Neural progenitor cell (in vitro differentiated cells): ENCODE measurements at places on chromosomes 1 and 21. TPM values are rescaled to one million over a fixed set of nuclear protein-coding genes. Genes with fewer than 3 reads are reported as not detected.
A peak's percentile ranks its signal among the peaks of the same experiment; 100 is the strongest.

DNA sequence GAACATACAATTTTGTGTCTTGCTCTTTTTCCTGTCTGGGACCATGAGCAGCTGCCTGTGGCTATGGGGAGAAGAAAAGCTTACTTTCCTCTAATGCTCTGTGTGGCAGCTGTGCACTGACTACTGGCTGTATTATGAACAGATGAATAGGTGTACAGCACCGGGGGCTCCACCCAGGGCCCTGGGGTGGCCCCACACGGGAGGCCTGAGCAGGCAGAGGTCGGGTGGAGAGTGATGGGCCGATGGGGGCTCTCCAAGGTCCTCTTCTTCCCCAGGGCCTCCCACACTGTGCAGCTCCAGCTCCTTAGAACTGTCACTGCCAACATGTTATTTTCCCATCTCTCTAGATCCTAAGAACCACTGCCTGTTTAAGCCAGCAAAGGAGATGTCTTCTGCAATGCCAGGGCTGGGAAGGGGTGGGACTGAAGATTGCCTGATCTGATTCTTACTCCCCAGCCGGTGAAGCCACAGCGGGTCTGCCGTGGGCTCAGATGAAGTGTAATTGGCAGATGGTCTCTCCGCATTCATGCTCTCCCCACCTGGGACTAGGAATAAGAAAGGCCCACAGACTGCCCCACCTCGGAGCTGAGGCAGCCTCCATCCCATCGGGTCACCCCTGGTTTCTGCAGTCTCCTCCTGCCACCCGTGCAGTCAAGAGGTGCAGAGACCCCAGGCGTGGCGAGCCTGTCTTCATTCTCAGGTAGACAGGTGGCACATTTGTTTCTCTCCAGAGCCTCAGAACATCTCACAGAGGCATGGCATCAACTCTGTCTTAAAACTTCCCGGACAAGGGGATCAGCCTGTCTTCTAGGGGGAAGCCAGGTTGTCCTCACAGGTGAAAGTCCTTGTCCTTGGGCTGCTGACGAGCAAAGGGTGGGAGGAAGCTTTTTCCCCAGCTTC lies 186.5 kb upstream of the GALNT2 start:
- no peak overlapping the region for H3K4me3 ChIP-seq
- peaks cover 5% of the 10 kb centered on the region for H3K4me1 ChIP-seq
- H3K27me3 ChIP-seq = no peaks in the 10 kb centered on the region
- H3K36me3 ChIP-seq = no peaks in the 10 kb centered on the region
- DNase-seq = no peak

GRCh38 chr1:242467556-242468145 lies 56.8 kb downstream of the PLD5 start:
- no peaks in the 10 kb centered on the region for H3K4me1 ChIP-seq
- peak; percentile 86 for DNase-seq
- no peaks in the 10 kb centered on the region for H3K36me3 ChIP-seq
- H3K27me3 ChIP-seq = no peaks in the 10 kb centered on the region
- H3K27ac ChIP-seq = no peak overlapping the region

GRCh38 chr1:169427081-169427641 lies at the start of gene CCDC181:
CCDC181 (minus strand) TSS chr1:169427474; CDS start chr1:169424927, 2,547 bp downstream.
- H3K27ac ChIP-seq = no peak within 1 kb of the TSS
- peak within 1 kb of the TSS; percentile 61 for H3K4me3 ChIP-seq
- peak; percentile 97 for DNase-seq
- peaks cover 10% of the 10 kb centered on the region for H3K4me1 ChIP-seq

- H3K27ac ChIP-seq = no peak overlapping the region
- DNase-seq = peak; percentile 47
- H3K4me1 ChIP-seq = no peaks in the 10 kb centered on the region
- H3K36me3 ChIP-seq = no peaks in the 10 kb centered on the region
These were observed 848 bp downstream of the DNM3 start for GRCh38 chr1:171841931-171842761.

Gene C1orf185
- not detected in 2 replicates for total RNA-seq

- peaks cover 7% of the 10 kb centered on the region for H3K27me3 ChIP-seq
- H3K36me3 ChIP-seq = no peaks in the 10 kb centered on the region
- no peak overlapping the region for H3K27ac ChIP-seq
- DNase-seq = no peak
These were observed 11.0 kb downstream of the ANKRD35 start for GRCh38 chr1:145874646-145875045.

- no peaks in the 10 kb centered on the region for H3K27me3 ChIP-seq
- H3K36me3 ChIP-seq = no peaks in the 10 kb centered on the region
- no peak for DNase-seq
- no peak overlapping the region for H3K4me3 ChIP-seq
These were observed 196.5 kb downstream of the DYRK1A start for GRCh38 chr21:37562920-37563640.

Gene HCRTR1
- 0.06 TPM in 1 of 2 replicates, not detected in the other for total RNA-seq

Gene RAP1GAP
- 2.6 and 3.9 TPM in 2 replicates for total RNA-seq

Gene IVL
- total RNA-seq = not detected in 2 replicates

Gene EXO1
- total RNA-seq = 32.2 and 54.8 TPM in 2 replicates

DNA sequence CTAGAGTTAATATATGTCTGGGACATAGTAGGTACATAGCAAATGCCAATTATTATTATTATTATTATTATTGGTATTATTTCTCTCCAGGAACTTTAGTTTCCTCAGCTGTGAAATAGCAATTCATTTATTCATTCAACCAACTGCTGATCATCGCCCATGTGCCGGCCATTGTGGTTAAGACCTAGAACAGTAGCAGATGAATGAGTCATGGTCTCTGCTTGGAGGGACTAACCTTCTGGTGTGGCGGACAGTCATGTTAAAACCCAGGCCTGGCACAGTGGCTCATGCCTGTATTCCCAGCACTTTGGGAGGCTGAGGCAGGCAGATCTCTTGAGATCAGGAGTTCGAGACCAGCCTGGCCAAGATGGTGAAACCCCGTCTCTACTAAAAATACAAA lies 23.8 kb upstream of the LDLRAP1 start:
- H3K4me1 ChIP-seq = no peaks in the 10 kb centered on the region
- H3K36me3 ChIP-seq = no peaks in the 10 kb centered on the region
- H3K27me3 ChIP-seq = no peaks in the 10 kb centered on the region
- H3K4me3 ChIP-seq = no peak overlapping the region

- no peaks in the 10 kb centered on the region for H3K36me3 ChIP-seq
- H3K27ac ChIP-seq = no peak overlapping the region
- DNase-seq = no peak
- H3K4me1 ChIP-seq = peaks cover 13% of the 10 kb centered on the region
- no peaks in the 10 kb centered on the region for H3K27me3 ChIP-seq
These were observed 40.4 kb upstream of the TMEM61 start for GRCh38 chr1:54940042-54940441.

GRCh38 chr1:38693759-38694158 lies 165.8 kb downstream of the RRAGC start:
- no peaks in the 10 kb centered on the region for H3K36me3 ChIP-seq
- H3K27me3 ChIP-seq = no peaks in the 10 kb centered on the region
- no peak overlapping the region for H3K27ac ChIP-seq
- H3K4me3 ChIP-seq = no peak overlapping the region
- H3K4me1 ChIP-seq = no peaks in the 10 kb centered on the region
- no peak for DNase-seq

DNA sequence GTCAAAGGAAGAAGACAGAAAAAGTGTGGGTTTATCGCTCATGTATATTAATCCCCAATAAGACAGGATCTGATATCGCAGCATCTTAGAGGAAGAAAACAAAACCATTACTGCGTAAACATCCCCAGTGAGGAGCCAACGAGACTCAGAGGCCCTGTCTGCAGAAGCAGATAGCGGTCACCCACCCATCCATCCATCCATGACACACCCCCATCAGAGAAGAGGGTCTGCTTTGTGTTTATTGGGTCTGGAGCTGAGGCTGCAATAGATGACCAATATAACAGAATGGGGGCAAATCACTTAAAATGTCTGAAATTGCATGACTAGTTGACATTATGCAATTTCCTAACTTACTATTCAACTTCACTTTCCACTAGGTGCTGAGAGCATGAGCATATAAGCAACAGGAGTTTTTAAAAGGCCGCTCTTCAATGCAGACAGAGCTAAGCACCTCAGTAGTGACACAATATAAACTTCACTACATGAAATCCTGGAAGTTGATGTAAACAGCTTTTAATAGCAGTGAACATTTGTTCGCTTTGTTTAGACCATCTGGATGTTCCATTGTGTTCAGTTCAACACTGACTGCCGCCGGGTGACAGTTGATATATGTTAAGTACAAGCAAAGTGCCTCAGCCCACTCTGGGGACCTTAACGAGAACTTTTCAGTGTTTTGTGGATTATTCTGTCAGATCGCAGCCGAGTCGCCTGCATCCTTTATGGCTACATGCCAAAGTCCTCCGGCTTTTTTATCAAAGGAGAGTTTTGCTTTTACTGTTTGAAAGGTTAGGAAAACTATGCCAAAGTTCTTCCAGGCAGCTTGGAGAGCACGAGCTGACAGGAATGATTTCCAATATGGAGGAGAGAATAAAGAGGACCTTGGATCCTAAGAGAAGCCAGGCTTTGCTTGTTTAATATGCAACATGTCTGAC lies 167.5 kb downstream of the ZNF281 start:
- H3K27me3 ChIP-seq = no peaks in the 10 kb centered on the region
- no peaks in the 10 kb centered on the region for H3K36me3 ChIP-seq
- H3K4me1 ChIP-seq = peaks cover 17% of the 10 kb centered on the region
- no peak overlapping the region for H3K4me3 ChIP-seq
- DNase-seq = peak; percentile 49
- peak overlapping the region; percentile 46 for H3K27ac ChIP-seq

DNA sequence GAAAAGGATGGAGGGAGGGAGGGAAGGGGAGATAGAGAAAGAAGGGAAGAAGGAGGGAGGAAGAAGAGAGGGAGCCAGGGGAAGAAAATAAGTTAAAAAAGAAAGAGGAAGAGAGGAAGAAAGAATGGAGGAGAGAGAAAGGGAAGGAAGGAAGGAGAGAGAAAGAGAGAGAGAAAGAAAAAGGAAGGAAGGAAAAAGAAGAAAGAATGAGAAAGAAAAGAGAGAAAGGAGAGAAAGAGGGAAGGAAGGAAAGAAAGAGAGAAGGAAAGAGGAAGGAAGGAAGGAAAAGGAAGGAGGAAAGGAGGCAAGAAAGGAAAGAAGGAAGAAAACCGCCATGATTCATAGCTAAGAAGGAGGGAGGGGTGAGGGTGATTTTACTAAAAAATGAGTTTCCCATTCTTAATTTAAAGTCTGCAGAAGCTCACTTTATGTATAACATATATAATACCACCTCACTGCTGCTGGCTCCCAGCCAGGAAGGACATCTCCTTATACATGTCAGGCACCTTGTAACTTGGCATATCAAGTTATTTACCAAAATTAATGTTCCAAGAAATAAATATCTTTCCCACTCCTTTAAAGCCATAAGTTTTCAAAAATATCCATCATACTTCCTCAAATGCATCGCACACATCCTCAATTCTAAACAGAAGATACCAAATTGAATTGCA lies 46.0 kb upstream of the OLIG2 start:
- no peak overlapping the region for H3K27ac ChIP-seq
- no peak overlapping the region for H3K4me3 ChIP-seq
- no peaks in the 10 kb centered on the region for H3K27me3 ChIP-seq
- H3K36me3 ChIP-seq = no peaks in the 10 kb centered on the region

GRCh38 chr1:87200875-87201638 lies 127.6 kb upstream of the LMO4 start:
- H3K4me1 ChIP-seq = no peaks in the 10 kb centered on the region
- DNase-seq = peak; percentile 11
- no peak overlapping the region for H3K27ac ChIP-seq
- no peaks in the 10 kb centered on the region for H3K27me3 ChIP-seq
- H3K36me3 ChIP-seq = no peaks in the 10 kb centered on the region

DNA sequence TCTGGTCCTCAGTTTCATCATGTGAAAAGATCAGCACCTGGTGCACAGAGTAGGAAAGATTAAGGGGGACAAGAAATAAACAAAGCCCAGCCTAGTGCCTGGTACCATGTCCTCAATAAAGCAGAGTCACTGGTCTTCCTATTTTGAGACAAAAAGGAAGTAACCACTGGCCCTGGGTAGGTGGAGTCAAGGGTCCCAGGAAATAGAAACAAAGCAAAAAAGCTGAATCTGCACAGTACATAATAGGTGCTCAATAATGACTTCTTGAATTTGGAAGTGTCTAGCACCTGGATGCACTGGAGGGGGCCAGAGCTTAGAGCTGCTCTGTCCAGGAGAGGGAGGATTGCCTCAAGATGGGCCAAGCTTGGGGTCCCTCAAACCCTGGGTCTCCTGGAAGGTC lies 1.9 kb upstream of the EPHB2 start:
- H3K27me3 ChIP-seq = peaks cover 12% of the 10 kb centered on the region
- DNase-seq = no peak
- peaks cover 29% of the 10 kb centered on the region for H3K4me1 ChIP-seq
- H3K4me3 ChIP-seq = no peak overlapping the region
- no peak overlapping the region for H3K27ac ChIP-seq

DNA sequence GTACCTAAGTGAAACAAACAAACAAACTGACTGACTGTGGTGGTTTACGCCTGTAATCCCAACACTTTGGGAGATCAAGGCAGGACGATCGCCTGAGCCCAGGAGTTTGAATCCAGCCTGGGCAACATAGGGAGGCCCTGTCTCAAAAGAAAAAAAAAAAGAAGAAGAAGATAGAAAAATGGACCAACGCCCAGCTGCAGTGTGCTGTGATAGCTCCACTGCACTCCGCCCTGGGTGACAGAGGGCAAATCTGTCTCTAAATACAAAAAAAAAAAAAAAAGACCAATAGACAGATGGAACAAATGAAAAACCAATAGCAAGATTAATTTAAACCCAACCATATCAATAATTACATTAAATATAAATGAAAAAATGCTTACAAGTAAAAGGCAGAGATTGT lies 13.9 kb downstream of the AKR7A3 start:
- no peaks in the 10 kb centered on the region for H3K36me3 ChIP-seq
- H3K27me3 ChIP-seq = no peaks in the 10 kb centered on the region
- no peaks in the 10 kb centered on the region for H3K4me1 ChIP-seq
- H3K4me3 ChIP-seq = no peak overlapping the region
- no peak overlapping the region for H3K27ac ChIP-seq

Gene DAP3
- 70.9 and 112 TPM in 2 replicates for total RNA-seq

Gene CRTC2
- total RNA-seq = 6.7 and 14.2 TPM in 2 replicates

DNA sequence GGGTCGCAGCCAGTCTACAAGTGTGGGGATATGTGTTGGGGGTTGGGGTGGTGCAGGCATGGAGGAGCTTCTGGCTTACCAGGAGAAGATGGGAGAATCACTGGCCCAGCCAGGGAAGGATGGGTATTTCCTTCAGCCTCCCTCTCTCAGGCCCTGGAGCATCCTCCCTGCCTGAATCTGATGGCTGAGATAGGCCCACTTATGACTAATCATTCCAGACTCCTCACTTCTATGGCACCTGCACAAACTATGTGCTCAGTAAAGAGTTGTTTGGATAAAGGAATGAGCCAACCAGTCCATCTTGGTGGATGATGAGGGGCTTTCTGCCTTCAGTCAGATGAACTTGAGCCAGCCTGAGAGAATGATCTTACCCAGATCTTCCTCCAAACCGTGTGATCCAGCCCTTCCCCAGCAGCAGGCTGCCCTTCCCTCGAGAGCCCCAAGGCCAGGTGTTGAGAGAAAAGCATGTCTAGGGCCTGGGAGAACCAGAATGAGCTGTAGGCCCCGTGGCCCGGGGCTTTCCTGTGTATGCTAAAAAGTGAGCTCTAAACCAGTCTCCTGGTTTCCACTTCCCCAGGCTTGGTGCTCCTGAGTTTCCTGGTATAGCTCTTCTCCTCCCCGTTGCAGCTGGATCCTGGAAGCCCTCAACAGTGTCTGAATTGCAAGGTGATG lies 1.3 kb downstream of the GPA33 start:
- peaks cover 4% of the 10 kb centered on the region for H3K4me1 ChIP-seq
- no peak overlapping the region for H3K27ac ChIP-seq
- no peak for DNase-seq
- no peaks in the 10 kb centered on the region for H3K36me3 ChIP-seq
- H3K27me3 ChIP-seq = no peaks in the 10 kb centered on the region
